ENCODE measurements at places on chromosomes 13 and 19. TPM values are rescaled to one million over a fixed set of nuclear protein-coding genes. Genes with fewer than 3 reads are reported as not detected.

The MAB21L1 gene
- not detected for total RNA-seq

The KIR3DL1 gene
- total RNA-seq = not detected

The PRRG2 gene
- 1.9 TPM for total RNA-seq

The HS6ST3 gene
- total RNA-seq = not detected

The OR7C1 gene
- not detected for total RNA-seq

The ZNF549 gene
- 10.1 TPM for total RNA-seq

The MEIOSIN gene
- not detected for total RNA-seq

The STOML3 gene
- not detected for total RNA-seq

The FCGBP gene
- total RNA-seq = 8.7 TPM

The FOSB gene
- 1.9 TPM for total RNA-seq

The MISP gene
- 0.11 TPM for total RNA-seq

DNA sequence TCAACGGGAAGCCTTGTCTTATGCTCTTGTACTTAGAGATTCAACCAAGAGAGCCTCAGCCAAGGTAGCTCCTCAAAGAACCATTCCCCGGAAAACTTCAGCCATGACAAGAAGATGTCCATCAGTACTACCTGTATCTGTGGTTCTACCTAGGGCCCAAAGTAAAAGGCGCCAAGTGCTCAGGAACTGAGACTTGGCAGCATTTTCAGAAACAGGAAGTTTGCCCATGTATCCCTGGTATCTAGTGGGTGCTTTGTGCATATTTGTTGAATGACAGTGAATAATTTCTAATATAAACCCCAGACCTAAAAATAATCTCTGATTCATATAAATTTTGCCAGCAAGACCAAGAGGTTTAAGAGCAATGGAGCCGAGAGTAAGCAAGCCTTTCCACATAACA lies 7.2 kb downstream of the FAM216B start:
- no peak for DNase-seq

DNA sequence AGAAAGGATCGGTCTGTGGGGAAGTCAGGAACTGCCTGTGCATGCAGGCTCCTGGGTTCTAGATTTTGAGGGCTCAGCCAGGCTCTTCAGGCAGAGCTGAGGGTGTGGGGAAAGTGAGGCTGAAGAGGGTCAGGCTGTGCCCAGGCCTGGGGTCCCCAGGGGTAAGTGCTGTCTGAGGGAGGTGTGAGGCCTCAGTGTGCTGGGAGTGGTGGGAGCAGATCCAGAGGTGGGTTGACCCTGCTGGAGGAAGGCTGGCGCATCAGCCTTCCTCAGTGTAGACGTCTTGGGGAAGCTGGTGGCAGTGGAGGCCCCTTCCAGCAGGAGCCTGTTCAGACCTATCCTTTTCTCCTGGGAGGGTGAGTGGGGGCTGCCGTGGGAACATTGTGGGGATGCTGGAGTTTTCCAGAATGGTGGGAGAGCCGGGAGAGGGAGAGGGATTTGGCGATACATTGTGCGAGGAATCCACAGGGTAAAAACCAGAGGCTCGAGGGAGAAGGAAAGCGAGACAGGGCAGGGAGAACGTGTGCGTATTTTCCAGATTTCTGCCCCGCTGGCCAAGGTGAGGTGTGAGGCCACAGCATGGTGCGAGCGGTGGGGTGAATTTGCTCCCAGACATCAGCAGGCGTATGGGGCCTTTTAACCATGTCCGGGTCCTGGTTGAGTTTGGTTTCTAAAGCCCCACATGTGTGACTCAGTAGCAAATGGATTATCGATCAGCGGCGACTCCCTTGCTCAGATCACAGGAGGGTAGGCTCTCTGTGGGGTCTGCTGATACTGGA lies 237.7 kb downstream of the TEX29 start:
- DNase-seq = no peak

GRCh38 chr19:17491287-17491686 lies 20.2 kb upstream of the PGLS start:
- no peak for DNase-seq

DNA sequence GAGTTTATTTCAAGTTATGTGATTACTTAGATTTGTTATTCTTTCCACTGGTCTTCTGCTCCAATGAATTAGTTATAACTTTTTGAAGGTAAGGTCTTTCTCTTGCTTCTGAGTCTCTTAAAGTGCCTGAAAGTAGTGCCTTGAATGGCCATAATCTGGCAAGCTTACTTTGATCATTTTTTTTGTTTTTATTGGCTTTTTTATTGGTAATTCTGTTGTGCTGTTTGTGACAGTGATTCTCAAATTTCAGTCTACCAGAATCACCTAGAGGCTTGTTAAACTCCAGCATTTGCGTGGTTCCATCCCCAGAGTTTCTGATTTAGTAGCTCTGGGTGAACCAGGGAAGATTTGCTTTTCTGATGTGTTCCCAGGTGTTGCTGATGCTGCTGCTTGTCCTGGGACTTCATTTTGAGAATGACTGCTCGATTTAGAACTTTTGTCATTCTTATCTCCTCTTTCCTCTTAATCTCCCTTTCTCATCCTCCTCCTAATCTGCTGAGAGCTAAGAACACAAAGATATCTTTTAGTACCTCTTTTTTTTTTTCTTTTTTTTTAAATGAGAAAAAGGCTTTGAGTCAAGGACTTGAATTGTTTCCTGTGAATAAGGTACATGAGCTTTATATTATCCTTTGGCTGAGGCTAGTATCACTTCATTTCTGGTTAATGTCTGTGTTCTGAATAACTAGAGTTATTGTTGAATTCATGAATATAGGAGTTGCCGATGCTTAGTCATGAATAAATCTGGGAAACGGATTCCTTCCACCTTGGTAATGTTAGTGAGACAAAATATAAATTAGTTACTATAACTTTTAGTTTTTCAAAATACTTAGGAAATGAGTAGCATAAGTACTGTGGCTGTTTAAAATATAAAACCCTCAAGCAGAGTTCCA lies 91.4 kb downstream of the PAN3 start:
- no peak for DNase-seq

- no peak for DNase-seq
Observed at GRCh38 chr19:19202707-19203011, 555 bp downstream of the NR2C2AP start.

DNA sequence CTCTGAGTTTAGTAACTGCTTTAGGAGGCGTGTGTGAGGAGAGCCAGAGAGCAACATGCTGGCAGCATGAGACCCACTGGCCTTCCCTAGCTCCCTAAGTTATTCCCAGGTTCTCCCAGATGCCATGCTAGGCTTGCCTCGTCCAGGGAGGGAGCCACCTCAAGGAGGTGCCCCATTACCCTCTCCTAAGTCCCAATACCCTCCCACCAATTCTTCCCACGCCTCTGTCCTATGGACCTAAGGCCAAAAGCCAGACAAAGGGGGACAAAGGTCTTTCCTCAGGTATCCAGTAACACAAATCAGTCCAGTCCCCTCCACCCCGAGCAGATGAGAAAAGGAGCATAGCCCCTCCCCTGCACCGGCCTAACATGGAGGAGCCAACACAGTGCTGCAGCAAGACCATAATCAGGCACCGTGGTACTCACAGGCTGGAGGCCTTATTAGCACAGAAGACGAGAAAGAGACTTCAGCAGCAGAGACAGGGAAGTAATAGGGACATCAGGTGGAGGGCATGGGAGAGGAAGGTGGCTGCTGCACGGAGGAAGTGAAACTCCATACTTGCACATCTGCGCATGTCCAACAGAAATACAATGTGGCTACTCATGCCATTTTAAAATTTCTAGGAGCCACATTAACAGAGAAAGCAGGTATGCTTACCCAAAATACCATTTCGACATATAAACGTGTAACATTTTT lies 46.3 kb downstream of the BRD4 start:
- DNase-seq = no peak

- no peak for DNase-seq
Observed at GRCh38 chr19:1076951-1077350, 10.0 kb downstream of the ARHGAP45 start.

DNA sequence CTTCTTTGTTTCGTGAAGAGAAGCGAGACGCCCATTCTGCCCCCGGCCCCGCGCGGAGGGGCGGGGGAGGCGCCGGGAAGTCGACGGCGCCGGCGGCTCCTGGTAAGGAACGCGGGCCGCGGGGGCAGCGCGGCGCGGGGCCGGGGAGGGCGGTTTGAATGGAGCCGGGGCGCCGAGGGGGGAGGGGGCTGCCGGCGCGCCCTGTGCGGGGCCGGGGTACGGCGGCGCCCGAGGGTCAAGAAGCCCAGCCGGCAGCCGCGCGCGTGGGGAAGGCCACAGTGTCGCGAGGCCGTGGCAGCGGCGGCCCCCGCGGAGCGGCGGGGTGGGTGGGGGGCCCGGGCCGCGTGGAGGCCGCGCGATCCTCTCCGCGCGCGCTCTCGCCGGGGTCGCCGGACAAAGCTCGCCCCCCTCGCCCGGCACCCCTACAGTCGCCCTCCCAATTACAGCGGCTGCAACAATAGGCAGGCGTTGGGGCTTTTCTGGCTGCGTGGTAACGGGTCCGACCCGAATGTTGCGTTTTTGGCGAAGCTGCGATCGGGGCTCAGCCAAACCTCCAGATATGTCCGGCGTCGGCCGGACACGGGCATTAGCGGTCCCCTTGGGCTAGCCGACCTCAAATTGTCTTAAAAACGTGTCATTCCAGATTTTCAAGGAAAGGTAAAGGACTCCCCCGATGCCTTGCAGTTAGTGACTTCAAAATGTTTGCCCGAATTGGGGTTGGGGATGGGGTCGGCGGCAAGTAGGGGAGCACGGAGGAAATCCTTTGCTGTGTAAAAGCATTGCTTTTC lies 437 bp downstream of the SMARCA4 start:
- DNase-seq = peak; percentile 39

DNA sequence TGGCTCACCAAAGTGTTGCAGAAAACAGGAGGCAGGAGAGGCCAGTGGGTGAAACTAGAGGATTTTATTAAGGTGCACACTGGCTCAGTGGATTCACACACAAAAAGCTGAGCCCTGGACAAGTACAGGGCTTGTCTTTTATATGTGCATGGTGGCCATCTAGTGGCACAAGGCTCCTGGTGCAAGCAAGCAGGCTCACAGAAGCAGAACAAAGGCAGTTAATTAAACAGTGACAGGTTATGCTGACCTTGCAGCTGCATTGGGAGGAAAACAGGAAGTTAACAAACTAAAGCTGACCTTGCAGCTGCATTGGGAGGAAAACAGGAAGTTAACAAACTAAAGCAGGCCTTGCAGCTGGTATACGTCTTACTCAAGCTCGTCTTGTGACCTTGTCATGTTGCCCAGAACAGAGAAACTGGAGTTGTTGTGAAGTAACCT lies 65.3 kb upstream of the ZNF681 start:
- peak; percentile 0 for DNase-seq

DNA sequence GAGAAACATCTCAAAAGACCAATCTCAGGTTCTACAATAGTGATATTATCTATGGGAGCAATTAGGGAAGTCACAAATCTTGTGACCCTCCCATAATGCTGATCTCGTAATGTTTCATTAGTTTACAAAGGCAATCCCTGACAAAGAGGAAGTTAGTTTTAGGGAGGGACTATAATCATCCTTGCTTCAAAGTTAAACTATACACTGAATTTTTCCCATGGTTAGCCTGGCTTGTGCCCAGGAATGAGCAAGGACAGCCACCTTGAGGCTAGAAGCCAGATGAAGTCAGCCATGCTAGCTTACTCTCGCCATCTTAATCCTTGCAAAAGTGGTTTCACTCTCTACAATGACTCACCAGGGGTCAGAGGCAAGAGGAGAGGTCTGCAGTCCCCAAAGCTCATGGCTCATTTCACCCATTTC lies 5.4 kb downstream of the CEACAM3 start:
- peak; percentile 55 for DNase-seq

- no peak for DNase-seq
Observed at GRCh38 chr13:76724421-76724820, 161.8 kb downstream of the KCTD12 start.

DNA sequence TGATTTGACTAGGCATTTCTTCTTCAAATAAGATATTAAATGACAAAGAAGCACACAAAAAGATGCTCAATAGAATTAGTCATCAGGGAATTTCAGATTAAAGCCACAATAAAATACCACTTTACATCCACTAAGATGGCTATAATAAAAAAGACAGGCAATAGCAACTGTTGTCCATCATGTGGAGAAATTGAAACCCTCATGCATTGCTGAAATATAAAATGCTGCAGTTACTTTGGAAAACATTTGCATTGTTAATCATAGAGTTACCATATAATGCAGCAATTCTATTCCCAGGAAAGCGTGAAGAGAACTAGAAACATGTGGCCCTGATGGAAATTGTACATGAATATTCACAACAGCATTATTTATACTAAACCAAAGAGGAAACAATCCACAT lies 605.5 kb upstream of the SLITRK1 start:
- DNase-seq = no peak

DNA sequence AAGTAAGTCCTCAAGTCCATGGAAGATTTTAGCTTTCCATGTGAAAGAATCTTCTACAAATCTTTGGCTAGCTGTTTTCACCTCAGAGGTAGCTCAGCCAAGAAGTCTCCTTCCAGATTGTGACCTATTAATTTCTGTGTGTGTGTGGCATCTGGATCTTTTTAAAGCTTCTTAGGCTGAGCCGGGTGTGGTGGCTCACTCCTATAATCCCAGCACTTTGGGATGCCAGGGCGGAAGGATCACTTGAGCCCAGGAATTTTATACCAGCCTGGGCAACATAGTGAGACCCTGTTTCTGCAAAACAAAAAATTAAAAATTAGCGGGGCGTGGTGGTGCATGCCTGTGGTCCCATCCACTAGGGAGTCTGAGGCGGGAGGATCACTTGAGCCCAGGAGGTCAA lies 13.4 kb upstream of the SLC44A2 start:
- DNase-seq = no peak

GRCh38 chr13:21078501-21078900 lies 17.1 kb upstream of the LATS2 start:
- DNase-seq = no peak

DNA sequence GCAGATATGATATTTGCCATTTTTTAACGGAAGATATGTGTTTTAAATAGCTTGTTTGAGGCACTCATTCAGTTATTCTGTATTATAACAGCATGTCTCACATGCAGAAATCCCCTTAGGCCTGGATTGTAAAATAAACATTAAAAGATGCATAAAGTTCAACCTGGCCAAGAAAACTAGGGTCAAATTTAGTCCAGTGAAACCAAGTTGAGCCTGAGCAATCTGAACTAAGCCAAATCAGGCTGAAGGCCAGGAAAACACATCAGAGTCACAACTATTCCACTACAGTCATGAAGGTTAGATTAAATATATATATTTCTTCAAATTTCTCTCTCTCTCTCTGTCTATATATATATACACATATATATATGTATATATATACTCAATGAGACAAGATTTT lies 504.8 kb downstream of the SLITRK1 start:
- DNase-seq = no peak

GRCh38 chr19:35168196-35168595 lies 13.7 kb downstream of the FXYD5 start:
- no peak for DNase-seq

DNA sequence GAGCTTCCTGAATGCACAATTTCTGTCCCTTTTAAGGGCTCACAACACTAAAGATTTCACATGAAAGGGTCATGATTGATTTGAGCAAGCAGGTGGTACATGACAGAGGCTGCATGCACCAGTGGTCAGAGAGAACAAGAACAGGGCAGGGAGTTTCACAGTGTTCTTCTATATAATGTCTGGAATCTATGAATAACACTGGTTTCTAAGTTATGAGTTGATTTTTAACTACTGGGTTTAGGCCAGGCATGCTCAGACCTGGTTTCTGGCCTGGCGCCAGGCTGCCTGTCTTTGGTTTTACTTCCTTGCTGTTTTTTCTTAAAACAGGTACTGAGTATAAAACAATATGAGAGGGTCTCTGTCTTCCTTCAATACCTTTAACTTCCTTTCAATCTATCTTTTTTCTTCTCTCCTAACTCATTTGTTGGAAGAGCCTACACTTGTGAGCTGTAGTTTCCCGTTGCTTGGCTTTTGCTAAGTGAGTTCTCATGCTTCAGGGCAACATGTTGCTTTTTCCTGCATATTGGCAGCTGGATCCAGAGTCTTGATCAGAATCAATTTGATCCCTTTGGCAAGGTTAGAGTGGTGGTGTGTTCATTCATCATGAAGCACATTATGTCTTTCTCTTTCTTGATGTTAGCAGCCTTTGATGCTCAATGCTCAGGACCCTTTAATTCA lies 38.5 kb upstream of the FGF14 start:
- DNase-seq = no peak

Measured in A673 (cell line).